ENCODE measurements at places on chromosomes 12 and 14. TPM values are rescaled to one million over a fixed set of nuclear protein-coding genes. Genes with fewer than 3 reads are reported as not detected.

The MFAP5 gene
- 0.46 TPM for polyA plus RNA-seq

The CCDC38 gene
- polyA plus RNA-seq: 0.22 TPM

The AKAP5 gene
- 0.83 TPM for polyA plus RNA-seq

- no peak overlapping the region for H3K4me3 ChIP-seq
- no peaks in the 10 kb centered on the region for H3K4me1 ChIP-seq
- H3K27me3 ChIP-seq: no peaks in the 10 kb centered on the region
- no peaks in the 10 kb centered on the region for H3K36me3 ChIP-seq
- no peak overlapping the region for H3K27ac ChIP-seq
Measured at GRCh38 chr14:71703477-71703876, 228.8 kb upstream of the RGS6 start.

- no peak for DNase-seq
- H3K4me1 ChIP-seq: peaks cover 19% of the 10 kb centered on the region
- no peaks in the 10 kb centered on the region for H3K27me3 ChIP-seq
- no peaks in the 10 kb centered on the region for H3K36me3 ChIP-seq
- H3K27ac ChIP-seq: peak overlapping the region; percentile 89
Measured at GRCh38 chr12:643475-644302, 19.6 kb downstream of the NINJ2 start.

GRCh38 chr12:106239951-106240335 lies 7.9 kb downstream of the CKAP4 start:
- DNase-seq: no peak
- no peaks in the 10 kb centered on the region for H3K27me3 ChIP-seq
- H3K4me1 ChIP-seq: peaks cover 4% of the 10 kb centered on the region
- H3K27ac ChIP-seq: no peak overlapping the region
- H3K36me3 ChIP-seq: no peaks in the 10 kb centered on the region

GRCh38 chr14:35385042-35385839 lies 19.3 kb downstream of the NFKBIA start:
- peak overlapping the region; percentile 90 for H3K27ac ChIP-seq
- H3K4me3 ChIP-seq: no peak overlapping the region
- H3K36me3 ChIP-seq: no peaks in the 10 kb centered on the region
- H3K27me3 ChIP-seq: no peaks in the 10 kb centered on the region
- peak; percentile 88 for DNase-seq
- peaks cover 21% of the 10 kb centered on the region for H3K4me1 ChIP-seq

- H3K27me3 ChIP-seq: no peaks in the 10 kb centered on the region
- no peaks in the 10 kb centered on the region for H3K36me3 ChIP-seq
- H3K4me1 ChIP-seq: no peaks in the 10 kb centered on the region
Measured at GRCh38 chr12:52698651-52699340, 4.5 kb downstream of the KRT77 start.

- H3K36me3 ChIP-seq: no peaks in the 10 kb centered on the region
- no peaks in the 10 kb centered on the region for H3K4me1 ChIP-seq
- no peak overlapping the region for H3K4me3 ChIP-seq
- H3K27me3 ChIP-seq: no peaks in the 10 kb centered on the region
Measured at GRCh38 chr12:58847901-58848600, 72.3 kb downstream of the LRIG3 start.

- no peaks in the 10 kb centered on the region for H3K4me1 ChIP-seq
- no peak for DNase-seq
Measured at GRCh38 chr14:44833376-44834060, 128.2 kb downstream of the KLHL28 start.

DNA sequence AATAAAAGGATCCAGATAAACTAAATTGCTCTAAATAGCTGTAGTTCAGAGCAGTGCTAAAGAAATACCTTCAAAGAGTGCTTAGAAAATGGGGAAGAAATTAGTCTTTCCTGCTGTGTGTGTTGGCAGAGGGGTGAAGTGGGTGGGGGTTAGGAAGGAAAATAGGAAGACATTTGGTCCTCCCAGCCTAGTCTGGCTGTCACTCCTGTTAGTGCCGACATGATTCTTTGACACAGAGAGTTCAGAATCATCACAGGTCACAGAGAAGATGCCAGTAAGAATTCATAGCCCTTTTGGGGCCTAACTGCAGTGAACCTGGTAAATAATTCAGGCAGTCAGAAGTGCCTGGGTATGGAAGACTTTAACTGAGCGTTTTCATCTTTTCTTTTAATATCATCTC lies 74.8 kb downstream of the FLRT2 start:
- H3K36me3 ChIP-seq: no peaks in the 10 kb centered on the region
- H3K4me3 ChIP-seq: no peak overlapping the region
- no peak for DNase-seq
- no peak overlapping the region for H3K27ac ChIP-seq
- no peaks in the 10 kb centered on the region for H3K27me3 ChIP-seq
- peaks cover 4% of the 10 kb centered on the region for H3K4me1 ChIP-seq

DNA sequence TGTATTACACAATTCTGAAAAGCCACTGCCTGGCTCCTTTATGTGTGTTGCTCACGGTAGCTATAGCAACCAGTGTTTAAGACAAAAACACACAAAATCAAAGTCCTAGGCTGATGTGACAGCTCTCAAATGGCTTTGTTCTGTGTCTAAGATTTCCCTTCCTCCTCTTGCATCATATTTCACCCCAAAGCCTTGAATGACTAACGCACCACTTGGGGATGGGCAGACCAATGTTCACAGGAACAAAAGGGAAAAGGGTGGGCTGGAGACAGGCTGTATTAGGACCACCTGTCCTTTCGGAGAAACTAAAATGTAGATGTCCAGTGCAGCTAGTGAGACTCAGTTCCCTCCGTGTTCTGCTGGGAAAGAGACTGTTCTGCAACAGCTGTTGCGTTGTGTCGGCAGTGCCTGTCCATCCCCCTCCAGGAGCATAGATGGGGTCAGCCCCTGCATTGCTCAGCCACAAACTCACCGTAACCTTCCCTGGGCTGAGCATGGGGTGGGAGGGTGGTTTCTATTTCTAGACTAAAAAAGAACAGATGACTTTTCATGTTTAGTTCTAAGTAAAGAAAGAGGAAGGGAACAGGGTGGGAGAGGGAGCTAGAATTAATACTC lies 26.8 kb upstream of the DAAM1 start:
- no peak overlapping the region for H3K27ac ChIP-seq
- no peak for DNase-seq
- H3K36me3 ChIP-seq: no peaks in the 10 kb centered on the region

Measured in ovary (tissue), 10 donors.